ENCODE measurements at places on chromosomes 6 and 20. TPM values are rescaled to one million over a fixed set of nuclear protein-coding genes. Genes with fewer than 3 reads are reported as not detected.

- DNase-seq: no peak
These were observed 75.6 kb downstream of the CNBD2 start for GRCh38 chr20:36043892-36044515.

DNA sequence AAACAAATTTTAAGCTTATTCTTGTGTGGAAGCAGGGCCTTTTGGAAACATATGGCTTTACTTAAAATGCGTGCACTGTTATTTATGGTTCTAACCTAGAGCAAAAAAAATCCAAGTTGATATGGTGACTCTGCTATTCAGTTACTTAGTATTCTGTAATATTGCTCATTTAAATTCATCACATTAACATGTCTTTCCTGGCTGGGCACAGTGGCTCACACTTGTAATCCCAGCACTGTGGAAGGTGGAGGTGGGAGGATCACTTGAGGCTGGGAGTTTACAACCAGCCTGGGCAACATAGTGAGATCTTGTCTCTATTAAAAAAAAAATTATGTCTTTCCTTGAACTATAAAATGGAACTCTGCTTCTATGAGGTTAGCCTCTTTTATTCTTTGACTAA is 57.8 kb upstream of the SDHAF4 start:
- no peak for DNase-seq

Gene BCL2L1
- 92.6 TPM for total RNA-seq

DNA sequence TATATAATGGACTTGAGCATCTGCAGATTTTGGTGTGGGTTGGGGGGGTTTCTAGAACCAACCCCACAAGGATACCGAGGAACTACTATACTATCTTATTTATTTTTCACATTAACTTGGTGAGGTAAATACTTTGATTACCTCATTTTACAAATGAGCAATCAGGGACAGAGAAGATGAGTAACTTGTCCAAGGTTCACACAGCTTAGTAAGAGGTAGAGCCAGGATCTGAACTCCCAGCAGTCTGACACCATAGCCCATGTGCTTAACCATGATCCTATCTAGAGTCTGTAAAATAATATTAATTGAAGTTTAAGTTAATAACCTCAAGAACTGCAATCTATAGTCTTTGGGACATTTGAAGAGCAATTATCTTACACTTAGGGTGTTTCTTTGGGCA is 28.6 kb downstream of the DHX35 start:
- no peak for DNase-seq

Gene SOBP
- total RNA-seq: not detected

Gene SIRPG
- 3.9 TPM for total RNA-seq

- no peak for DNase-seq
These were observed 28.4 kb upstream of the OSTM1 start for GRCh38 chr6:108102965-108103364.

GRCh38 chr6:4466261-4466660 is 309.9 kb upstream of the CDYL start:
- no peak for DNase-seq

- DNase-seq: no peak
These were observed 133.7 kb upstream of the AGPAT4 start for GRCh38 chr6:161407581-161407980.

DNA sequence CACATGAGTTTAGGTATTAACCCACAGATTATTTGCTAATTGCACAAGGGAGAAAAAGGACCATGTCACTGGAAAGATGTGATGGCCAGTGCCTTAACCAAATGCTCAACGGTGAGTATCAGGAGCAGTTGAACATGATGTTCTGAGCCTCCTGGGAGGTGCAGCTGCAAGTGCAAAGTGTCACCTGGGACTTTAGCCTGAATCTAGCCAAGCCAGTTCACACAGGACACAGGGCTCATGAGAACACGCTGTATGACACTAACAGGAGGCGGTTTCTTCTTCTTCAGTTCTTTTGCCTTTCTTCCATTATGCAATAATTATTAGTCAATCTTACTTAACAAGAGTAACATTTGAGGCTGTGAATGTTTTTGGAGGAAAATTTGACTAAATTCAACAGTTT is 225.3 kb downstream of the THBS2 start:
- DNase-seq: no peak

Gene LST1
- 50.5 TPM for total RNA-seq

- DNase-seq: no peak
These were observed 36.6 kb upstream of the NFATC2 start for GRCh38 chr20:51579137-51579536.

DNA sequence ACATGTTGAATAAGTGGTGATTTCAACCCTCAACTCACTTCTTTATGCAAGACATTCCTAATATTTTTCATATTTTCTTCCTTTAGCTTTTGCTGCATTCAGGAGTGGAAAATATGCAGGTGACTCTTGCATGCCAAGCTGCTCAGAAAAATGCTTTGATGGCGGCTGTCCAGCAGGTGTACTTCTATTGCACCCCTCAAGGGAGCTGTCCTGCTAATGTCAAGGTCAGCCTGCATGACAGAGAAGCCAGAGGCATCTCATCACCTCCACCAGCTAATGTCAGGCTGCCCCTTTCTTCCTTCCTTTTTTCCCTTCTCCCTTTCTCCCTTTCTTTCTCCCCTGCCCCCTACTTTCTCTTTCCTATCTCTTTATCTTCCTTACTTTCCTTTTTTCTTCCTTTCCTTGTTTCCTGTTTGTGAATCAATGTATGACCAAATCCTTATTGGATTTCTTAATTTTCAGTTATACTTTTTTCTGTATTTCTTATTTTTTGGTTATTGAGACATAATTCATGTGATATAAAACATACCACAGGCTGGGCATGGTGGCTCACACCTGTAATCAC is 112.2 kb downstream of the CD164 start:
- DNase-seq: no peak
